ENCODE measurements at places on chromosomes 1 and 21.

- DNase-seq, result no peak
These were observed 68.5 kb upstream of the ADAM30 start for GRCh38 chr1:119964673-119965363.

- no peak for DNase-seq
These were observed 5.2 kb upstream of the SPRR1B start for GRCh38 chr1:153025797-153026196.

DNA sequence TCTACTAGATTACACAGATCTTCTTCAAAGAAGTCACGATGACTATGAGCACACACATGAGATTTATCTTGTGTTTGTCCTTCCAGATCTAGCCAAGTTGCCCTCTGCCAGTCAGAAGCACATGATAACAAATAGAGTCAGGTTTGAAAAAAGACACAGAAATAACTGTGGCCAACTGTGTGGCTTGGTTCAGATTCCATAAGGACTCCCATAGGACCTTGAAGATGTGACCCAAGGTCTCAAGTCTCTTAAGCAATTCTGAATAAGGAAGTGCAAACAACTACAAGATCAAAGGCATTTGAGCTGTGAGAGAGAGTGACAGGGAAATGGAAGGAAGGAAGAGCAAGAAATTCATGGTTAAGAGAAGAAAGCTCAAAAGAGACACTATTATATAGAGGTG is 194.0 kb downstream of the PLPP3 start:
- DNase-seq, result no peak

GRCh38 chr1:224580006-224580405 is 36.1 kb upstream of the CNIH3 start:
- no peak for DNase-seq

GRCh38 chr1:224080115-224080774 is 33.7 kb upstream of the FBXO28 start:
- no peak for DNase-seq

DNA sequence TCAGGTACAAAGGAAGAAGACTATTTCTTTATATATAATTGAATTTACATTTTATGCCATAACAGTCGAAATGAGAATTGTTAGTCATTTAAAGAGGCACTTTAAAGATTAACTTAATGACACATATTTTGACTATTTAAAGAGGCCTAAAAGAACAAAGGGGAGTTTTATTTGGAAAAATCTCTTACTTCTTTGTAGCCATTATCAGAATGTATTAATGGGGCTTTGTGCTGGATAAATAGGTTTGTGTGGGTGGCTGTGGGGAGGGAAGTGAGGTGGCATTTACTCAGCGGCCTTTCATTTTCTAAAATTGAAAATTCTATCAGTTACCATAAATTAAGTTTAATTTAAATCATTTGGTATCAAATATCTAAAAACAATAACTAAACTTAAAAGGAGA is 462.2 kb upstream of the CXADR start:
- DNase-seq, result no peak

- no peak for DNase-seq
These were observed 20.2 kb downstream of the RERE start for GRCh38 chr1:8797216-8797615.

GRCh38 chr1:26530895-26531598 is 1.5 kb downstream of the RPS6KA1 start:
- DNase-seq, result no peak

- no peak for DNase-seq
These were observed 159.3 kb downstream of the TTLL7 start for GRCh38 chr1:83839566-83840173.

- no peak for DNase-seq
These were observed 36.4 kb downstream of the ZNF684 start for GRCh38 chr1:40567825-40568224.

DNA sequence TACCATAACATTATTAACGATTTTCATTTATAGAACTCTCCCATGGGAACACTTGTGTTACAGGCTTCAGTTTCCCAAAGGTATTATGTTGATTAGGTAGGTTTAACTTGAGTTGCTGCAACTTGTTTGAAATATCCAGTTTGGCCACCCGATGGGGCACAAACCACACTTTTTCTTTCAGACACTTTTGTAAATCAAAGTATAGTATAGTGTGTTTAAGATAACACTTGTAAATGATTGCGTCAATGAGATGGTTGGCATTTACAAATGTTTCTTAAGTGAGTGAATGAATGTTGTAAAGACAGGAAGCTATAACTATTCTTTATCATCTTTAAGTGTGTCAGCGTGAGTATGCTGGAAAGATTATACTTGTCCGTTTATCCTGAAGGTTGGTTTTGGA is 4.3 kb downstream of the XPR1 start:
- no peak for DNase-seq

GRCh38 chr1:172040466-172040865 is 199.2 kb downstream of the DNM3 start:
- no peak for DNase-seq

DNA sequence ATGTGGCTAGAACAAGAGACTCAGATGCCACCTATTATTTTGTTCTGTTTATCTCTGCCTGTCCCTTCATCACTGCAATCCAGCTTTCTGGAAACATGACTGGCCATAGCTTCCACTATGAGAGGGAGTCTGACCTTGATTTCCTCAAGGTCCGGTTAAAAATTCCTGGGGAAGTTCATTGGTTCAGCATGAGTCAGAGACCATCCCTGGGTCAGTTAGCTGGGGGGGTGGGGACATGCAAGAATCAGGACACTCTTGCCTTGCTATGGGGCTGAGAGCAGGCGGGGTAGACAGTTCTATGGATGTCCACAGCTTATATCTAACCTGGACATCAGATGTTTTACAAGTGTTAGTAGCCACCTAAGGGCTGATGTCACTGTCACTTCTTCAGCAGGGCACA is 81.1 kb downstream of the TENT5C start:
- DNase-seq, result no peak

GRCh38 chr1:231487019-231487418 is 41.5 kb upstream of the TSNAX start:
- no peak for DNase-seq

DNA sequence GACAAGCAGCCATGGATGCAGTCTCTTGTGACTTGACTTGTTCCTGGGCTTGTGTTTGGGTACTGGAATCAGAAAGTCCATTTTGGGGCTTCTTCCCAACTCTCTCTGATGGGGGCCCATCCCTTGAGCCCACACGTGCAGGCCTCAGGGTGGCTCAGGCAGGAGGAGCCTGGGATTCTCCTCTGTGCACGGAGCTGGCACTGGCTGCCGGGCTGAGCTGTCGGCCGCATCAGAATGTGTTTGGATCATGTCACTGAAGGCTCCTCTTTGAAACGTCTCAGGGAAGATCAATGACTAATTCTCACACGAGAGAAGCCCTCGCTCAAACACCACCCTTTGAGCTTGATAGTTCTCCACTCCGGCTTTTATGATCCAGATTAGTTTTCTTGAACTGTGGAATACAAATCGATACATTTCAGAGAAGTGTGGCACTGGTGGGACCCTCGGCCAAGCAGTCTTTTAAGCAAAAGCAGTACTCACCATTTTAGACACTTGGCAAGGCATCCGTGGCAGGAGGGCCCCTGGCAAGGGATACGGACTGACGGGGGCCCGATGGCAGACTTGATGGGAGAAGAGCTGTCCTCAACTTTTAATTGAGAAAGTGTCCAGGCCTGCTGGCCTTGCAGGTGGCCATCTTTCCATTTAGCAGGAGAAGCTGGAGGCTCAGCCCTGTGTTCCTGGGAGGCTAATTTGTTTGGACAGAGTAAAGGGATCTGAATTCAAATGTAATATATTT is 220.7 kb upstream of the C1orf174 start:
- peak; percentile 10 for DNase-seq

DNA sequence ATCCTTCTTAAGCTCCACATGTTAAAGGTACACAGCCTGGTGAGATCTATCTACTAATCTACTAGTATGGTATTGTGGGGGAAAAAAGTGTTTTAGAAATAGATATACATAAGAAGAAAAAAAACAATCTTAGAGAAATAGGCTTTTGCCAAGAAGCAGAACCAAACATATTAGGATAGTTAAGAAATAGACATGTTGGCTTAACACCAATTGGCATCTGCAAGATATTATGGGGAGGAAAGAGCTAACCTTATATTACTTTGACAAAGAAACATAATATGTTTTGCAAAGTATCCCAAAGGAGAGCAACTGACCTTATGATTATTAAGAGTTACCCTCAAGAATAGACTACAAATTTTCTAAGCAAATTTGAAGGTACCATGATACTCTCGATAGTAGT is 202.9 kb downstream of the BRINP3 start:
- no peak for DNase-seq

GRCh38 chr1:11473491-11474034 is 5.4 kb upstream of the DISP3 start:
- DNase-seq, result no peak

- DNase-seq, result no peak
These were observed 84.6 kb downstream of the VPS13D start for GRCh38 chr1:12314333-12314903.

DNA sequence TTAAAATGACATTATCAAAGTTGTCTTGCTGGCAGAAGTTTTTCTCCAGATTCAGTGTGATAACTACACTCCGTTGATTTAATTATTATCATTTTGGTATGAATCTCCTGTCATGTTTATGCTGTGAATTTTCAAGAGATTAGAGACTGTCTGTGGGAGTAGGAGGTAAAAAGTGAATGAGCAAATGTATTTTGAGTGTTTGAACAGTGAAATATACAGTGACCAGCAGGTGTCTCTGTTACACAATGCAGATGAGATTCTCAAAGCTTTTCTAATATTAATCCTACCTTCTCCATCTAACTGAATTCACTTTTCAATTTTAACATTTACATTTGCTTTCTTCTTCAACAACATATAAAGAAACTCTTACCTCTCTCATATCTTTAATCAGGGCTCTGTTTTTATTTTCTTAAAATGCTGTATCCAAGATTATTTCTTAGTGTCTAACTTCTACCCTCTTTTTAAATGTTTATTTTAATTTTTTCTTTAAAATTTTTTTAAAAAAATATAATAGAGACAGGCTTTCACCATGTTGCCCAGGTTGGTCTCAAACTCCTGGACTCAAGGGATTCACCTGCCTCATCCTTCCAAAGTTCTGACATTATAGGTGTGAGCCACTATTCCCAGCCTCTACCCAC is 20.9 kb upstream of the HSPA13 start:
- DNase-seq, result no peak

GRCh38 chr1:169348383-169349036 is 19.1 kb downstream of the NME7 start:
- no peak for DNase-seq

GRCh38 chr1:23446661-23447310 is 22.2 kb upstream of the TCEA3 start:
- DNase-seq, result no peak

DNA sequence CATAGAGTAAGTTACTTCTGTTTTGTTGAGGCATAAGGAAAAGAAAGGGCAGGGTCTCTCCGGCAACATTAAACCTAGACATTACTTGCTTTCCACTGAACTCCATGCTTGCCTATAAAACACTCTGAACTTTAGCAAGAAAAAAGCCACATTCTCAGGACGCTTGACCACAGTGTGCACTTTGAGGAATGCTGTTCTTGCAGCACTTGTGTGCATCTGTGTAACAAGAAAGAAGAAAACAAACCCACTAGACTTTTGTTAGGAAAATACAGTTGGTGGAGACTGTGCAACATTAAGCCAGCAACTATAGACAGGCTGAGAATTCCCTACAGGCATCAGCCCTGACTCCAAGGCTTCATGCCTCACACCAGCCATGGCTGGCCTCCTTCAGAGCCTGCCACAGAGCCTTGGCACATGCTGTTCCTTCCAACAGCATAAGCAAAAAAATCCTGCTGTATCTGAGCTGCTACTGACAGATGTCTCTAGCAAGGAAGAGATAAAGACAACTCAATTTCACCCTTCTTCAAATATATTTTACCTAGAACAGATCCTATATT is 5.8 kb downstream of the PDZK1 start:
- no peak for DNase-seq

- no peak for DNase-seq
These were observed 77.9 kb downstream of the POFUT2 start for GRCh38 chr21:45209685-45210284.

DNA sequence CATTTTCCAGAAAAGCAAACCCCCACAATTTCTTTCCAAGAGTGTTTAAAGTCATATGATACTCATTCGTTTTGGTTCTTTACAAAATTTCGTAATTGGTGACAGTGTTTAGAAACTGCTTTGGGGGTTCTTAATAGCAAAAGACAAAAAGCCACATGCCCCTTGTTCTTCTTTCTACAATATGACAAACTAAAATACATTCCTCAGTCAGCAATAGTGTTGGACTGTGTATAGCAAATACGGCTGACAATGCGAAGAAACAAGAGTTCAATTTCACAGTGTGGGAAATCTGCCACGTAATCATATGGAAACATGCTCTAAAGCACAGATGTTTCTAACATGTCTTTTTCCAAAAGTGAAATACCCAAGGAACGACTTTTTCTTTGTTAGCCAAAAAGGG is 7.6 kb upstream of the IFNAR1 start:
- DNase-seq, result no peak

DNA sequence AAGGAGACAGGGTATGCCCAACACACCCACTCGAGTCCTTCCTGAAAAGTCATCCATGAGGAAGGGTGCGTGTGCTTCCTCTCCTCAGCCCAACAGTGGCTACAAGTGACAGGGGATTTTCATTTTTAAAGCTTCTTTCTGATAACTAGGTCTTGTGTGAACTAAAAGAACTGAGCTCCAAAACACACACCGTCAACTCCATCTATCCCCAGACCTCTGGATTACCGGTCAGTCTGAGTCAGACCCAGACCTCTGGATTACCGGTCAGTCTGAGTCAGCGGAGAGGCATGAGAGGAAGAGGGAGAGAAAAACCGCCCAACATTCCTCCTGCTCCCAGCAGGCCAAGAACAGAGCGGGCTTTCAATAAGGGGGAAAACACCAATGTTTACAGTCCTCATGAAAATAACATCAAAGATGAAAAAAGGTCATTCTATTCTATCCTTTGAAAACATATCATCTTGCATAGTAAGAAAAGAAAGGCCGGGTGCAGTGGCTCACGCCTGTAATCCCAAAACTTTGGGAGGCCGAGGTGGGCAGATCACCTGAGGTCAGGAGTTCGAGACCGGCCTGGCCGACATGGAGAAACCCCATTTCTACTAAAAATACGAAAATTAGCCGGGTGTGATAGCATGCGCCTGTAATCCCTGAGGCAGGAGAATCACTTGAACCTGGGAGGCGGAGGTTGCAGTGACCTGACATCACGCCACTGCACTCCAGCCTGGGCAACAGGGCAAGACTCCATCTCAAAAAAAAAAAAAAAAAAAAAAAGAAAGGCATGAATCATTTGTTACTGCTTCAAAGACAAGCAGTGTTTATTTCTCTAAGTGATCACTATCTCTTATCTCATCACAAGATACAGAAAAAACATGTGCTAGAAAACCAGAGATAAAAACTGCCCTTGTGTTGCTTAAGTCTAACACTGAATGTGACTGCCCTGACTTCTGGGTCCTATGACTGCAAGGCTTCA is 3.4 kb downstream of the PTTG1IP start:
- peak; percentile 77 for DNase-seq

- peak; percentile 72 for DNase-seq
These were observed 9.6 kb upstream of the DUSP12 start for GRCh38 chr1:161739865-161740566.
